ENCODE measurements at places on chromosomes 12 and 14. TPM values are rescaled to one million over a fixed set of nuclear protein-coding genes. Genes with fewer than 3 reads are reported as not detected.

DNA sequence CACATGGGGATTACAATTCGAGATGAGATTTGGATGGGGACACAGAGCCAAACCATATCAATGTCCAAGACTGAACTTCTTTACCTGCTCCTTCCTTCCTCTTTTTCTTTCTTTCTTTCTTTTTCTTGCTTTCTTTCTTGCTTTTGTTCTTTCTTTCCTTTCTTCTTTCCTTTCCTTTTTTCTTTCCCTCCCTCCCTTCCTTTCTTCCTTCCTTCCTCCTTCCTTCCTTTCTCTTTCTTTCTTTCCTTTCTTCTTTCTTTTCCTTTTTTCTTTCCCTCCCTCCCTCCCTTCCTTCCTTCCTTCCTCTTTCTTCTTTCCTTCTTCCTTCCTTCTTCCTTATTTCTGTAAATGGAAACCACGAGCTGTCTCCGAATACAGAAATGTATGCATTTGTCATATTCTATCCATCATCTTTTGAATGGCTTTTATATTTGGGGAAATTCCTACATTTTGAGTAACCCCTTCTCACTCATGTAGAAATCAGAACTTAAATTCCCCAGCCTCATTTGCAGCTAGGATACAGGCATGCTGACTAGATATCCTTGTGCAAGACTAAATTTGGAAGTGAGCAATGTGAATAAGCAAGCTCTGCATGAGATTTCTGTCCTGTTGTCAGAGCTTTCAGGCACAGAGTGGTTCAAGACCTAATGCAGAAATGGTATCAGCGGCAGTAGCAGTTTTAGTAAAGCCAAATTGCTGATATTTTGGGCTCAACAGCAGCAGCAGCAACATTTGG lies 11.5 kb downstream of the GPR33 start:
- no peak for DNase-seq

- no peak for DNase-seq
These were observed 138.2 kb upstream of the PWP1 start for GRCh38 chr12:107547389-107547788.

DNA sequence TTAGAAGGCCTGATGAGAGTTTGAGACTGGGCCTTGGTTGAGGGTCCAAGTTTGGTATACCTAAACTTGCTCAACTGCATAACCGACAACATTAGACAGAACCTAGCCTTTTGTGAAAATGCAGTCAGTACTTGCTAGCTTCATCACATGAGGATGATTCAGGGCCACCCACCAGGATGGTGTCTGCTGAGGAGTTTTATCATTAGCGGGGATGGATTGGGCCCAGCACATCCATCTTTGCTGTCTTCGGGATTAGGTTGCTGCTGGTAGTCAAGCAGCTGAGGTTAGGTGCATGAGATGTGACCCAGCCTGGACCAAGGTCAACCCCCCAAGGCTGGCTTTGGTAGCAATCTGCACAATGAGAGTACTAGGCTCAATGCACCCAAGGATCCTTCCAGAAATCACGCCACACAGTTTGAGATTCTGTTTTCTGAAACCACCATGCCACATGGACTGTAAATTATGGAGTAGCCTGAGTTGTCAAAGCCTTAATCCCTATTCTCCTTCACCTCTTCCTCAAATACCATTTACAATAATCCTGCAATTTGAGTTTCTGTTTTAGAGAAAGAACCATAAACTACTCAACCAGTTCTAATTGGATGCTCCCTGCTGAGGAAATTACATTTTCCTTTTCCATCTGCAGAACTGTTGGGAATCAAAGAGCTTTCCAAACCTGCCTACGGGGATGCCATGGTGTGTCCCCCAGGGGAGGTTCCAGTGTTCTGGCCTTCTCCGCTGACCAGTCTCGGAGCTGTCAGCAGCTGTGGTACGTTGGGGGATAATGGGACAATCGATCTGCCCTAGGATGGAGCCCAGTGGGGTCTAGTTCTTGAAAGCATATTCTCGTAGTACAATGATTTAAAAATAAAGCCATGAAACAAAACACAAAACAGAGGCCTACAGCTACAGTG lies 61.7 kb downstream of the DGLUCY start:
- no peak for DNase-seq

DNA sequence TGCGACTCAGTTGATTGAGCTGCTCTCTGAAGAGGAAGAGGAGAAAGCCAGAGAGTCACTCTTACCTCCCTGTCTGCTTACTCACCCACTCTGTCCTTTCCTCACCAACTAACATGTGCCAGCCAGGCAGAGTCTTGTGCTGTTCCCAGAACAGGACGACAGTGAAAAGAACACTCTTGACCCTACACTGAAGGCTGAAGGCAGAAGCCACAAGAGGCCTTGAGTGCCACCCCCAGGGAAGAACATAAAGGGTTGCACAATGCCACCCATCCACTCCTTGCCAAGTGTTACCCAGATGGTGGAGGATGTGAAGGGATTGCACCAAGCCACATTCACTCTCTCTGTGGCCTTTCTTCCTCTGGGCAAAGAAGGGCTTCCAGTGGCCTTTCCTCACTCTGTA lies 12.8 kb downstream of the ABHD4 start:
- DNase-seq = no peak

GRCh38 chr12:29220632-29221336 lies 71.7 kb downstream of the FAR2 start:
- DNase-seq = no peak

- DNase-seq = no peak
These were observed 105.0 kb upstream of the PRB2 start for GRCh38 chr12:11500188-11500860.

DNA sequence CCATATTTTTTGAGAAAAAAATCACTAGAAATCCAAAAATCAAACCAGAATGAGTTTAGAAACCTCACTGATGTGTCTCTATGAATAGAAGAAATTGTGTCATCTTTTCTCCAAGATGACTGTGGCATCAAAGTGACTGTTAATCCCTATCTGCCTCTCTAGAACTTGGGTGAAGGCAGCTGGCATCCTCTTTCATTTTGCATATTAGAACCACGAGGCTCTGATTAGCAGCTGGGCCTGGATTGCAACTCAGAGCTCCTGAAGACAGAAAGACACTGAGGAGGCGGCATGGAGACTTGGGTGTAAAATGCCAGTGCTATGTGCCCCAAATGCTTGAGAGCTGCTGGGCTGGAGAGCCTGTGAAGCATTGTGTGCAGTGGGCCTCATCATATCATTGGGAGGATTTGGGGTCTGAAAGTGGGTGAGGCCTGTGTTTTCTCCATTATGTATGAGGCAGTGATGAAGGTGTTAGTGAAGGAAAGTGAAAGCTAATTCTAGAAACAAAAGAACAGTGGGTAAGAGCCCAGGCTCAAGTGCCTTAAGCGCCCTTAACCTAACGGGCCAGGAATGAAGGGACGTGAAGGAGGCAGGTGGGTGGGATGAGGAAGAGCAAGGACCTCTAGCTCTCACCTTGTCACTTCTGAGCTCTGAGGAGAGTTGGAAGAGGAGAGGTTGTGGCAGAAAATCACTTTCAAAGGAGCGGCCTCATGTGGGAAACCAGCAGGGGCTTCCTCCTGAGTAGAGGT lies 26.2 kb downstream of the NKX2-8 start:
- DNase-seq = no peak

DNA sequence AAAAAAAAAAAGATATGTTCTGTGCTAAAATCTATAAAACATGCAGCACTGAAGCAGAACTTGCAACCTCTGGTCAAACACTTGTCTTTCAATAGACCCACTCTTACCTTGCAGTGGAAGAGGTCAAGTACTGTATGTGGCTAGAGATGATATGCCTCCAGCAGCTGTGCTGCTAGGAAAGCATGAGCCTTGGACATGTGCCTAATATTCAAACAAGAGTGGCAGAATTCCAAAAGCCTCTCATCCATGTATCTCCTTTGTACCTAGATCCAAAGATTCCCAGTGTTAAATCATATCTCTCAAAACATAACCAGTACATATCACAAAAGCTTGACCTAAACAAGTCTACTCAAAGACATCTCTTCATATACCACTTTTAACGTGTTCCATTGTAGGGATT lies 105.0 kb upstream of the CPNE8 start:
- no peak for DNase-seq

DNA sequence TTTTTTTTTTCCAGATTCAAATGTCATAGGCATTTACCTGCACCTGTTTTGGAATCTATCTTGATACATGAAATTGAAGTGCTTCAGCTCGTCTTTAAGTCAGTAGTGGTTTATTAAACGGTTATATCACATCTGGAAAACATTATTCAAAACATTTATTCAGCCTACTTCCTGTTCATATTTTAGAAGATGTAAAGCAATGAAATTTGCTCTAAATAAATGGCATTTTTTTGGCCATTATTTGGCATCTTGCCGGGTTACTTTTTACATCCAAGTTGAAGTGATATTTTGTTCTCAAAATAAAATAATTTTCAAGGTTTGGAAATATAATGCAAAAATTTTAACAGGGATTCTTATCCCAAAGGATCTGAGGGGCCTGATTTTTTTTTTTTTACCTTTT lies 103.1 kb downstream of the EML1 start:
- DNase-seq = no peak

- no peak for DNase-seq
These were observed 191.0 kb upstream of the BTG1 start for GRCh38 chr12:92336641-92337040.

DNA sequence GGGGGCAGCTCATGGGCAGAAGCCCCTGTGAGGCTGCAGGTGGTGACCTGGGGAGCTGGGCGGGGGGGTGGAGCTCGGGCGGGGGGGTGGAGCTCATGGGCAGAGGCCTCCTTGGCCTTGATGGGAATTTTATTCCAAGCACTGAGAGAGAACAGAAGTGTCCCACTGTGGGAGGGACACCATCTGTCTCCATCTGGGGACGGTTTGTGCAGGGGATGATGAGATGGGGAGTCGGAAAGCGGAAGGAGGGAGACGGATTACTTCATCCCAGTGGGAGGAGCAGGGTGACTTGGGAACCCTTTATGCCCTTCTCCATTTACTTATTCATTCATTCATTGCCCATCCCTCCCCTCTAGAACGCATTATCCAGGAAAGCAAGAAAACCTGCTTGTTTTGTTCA lies 304.7 kb downstream of the ADGRD1 start:
- DNase-seq = no peak

GRCh38 chr12:129629901-129630300 lies 273.9 kb downstream of the TMEM132D start:
- DNase-seq = no peak

DNA sequence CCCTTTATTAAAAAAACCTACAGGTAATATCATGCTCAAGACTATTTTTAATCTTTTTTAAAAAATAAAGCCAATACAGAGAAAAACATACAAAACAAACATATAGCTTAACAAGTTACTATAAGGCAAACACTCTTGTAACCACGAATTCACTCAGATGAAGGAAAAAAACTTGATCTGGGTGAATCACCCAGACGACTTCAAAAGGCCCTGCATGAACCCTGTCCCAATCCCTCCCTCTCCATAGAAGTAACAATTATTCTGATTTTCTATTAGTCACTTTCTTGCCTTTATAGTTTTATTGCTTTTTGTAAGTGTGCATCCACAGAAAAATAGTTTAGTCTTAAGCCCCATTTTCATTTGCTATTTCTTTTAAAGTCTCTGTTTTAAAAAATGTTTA lies 72.6 kb downstream of the LRP6 start:
- no peak for DNase-seq

GRCh38 chr12:10094646-10095395 lies 4.0 kb downstream of the CLEC1A start:
- DNase-seq = no peak

- no peak for DNase-seq
These were observed 214.5 kb upstream of the DDHD1 start for GRCh38 chr14:53367644-53368026.

DNA sequence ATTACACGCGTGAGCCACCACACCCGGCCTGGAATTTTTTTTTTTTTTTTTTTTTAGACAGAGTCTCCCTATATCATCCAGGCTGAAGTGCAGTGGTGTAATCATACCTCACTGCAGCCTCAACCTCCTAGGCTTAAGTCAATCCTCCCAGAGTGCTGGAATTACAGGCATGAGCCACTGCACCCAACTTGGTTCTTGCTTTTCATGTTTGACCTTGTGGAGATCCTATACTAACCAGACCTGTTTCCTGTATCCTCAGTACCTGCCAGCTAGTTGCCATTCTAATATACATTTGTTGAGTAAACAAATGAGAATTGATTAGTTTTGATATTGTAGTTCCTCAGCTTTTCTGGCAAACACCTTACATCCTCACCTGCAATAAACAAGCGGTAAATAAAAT lies 3.2 kb upstream of the VSIG10 start:
- no peak for DNase-seq

- no peak for DNase-seq
These were observed 2.4 kb upstream of the OR4K5 start for GRCh38 chr14:19917955-19918518.

- DNase-seq = no peak
These were observed 470.9 kb upstream of the CCDC196 start for GRCh38 chr14:66015071-66015780.

Gene HOXC9
- total RNA-seq = not detected

Gene ADAM20
- 1.2 TPM for total RNA-seq

Gene RNF41
- 79.6 TPM for total RNA-seq

Gene CLECL1
- not detected for total RNA-seq

Gene RND1
- 3.9 TPM for total RNA-seq

Gene AQP6
- total RNA-seq = not detected

Gene NKX2-1
- total RNA-seq = not detected

Gene IL22
- total RNA-seq = not detected

Gene KDM5A
- total RNA-seq = 45.7 TPM

All from vagina (tissue), 2 donors.